Activated CD4-positive, alpha-beta T cell treated with anti-CD3 and anti-CD28 coated beads, Interleukin-2, amount 10 ng/mL, durations not matched to agents 24 days and 14 days (primary cell): ENCODE measurements at places on chromosomes 13 and 19. TPM values are rescaled to one million over a fixed set of nuclear protein-coding genes. Genes with fewer than 3 reads are reported as not detected.

DNA sequence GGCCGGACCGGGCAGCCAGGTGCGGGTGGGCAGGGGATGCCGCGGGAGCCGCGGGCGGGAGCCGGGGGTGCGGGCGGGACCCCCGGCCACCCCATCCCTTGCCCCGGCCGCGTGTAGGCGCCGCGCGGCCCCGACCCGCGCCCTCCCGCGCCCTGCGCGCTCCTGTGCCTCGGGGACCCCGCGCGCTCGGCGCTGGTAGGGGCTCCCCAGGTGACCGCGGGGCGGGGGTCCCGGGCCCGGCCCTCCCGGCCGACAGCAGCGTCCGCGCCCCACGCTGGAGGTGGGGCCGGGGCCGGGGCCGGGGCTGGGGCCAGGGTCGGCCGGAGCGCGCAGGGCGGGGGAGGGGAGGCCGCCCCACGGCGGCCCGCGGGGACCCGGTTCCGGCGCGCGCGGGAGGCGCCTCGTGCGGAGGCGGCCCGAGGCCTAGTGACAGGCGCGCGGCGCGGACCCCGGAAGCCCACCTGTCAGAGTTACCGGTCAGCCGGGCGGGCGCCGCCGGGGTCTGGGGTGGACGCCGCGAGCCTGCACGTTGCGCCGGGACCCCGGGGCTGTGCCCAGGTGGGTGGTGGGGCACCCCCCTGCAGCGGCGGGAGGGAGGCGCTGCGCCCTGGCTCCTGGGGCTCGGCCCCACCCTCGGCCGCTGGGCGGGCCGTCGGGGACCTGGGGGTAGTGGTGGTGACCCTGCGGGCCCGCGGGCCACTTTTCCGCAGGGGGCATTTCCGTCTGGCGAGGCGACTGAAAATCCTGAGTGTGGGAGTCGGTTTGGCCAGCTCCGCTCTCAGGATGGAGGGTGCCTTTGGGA lies 518 bp downstream of the TFDP1 start:
- H3K27me3 ChIP-seq: peaks cover 3% of the 10 kb centered on the region
- H3K4me1 ChIP-seq: peaks cover 30% of the 10 kb centered on the region
- peak; percentile 83 for DNase-seq

GRCh38 chr19:4439243-4439642 lies 18.4 kb downstream of the UBXN6 start:
- H3K27me3 ChIP-seq: no peaks in the 10 kb centered on the region
- no peak overlapping the region for H3K4me3 ChIP-seq
- H3K36me3 ChIP-seq: peaks cover 36% of the 10 kb centered on the region
- no peak overlapping the region for H3K27ac ChIP-seq
- peaks cover 4% of the 10 kb centered on the region for H3K4me1 ChIP-seq
- no peak for DNase-seq

- peak overlapping the region; percentile 88 for H3K4me3 ChIP-seq
- H3K27me3 ChIP-seq: no peaks in the 10 kb centered on the region
- H3K27ac ChIP-seq: peak overlapping the region; percentile 76
- peaks cover 29% of the 10 kb centered on the region for H3K4me1 ChIP-seq
Measured at GRCh38 chr19:58409010-58409790, 751 bp downstream of the ZNF584 start.

Gene ICAM5
- total RNA-seq: 3.0 and 3.8 TPM in 2 replicates

DNA sequence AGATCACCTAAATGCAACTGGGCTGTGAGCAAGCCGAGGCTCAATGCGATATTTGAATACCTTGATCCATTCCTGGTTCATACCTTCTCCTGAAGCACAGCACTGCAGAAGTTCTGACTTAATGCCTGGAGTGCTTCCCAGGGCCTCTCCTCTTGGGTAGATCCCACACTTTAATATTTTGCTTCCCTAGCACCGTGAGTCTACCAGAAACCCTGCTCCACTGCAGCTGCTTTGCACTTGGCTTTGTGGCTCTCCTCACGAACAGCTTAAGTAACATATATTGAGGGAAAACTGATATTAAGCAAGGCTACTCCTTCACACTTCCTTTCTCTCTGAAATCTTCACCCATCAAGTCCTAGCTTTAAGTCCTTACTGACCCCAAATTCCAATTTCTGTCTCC lies 51.6 kb upstream of the C13orf42 start:
- peaks cover 3% of the 10 kb centered on the region for H3K27me3 ChIP-seq
- H3K36me3 ChIP-seq: no peaks in the 10 kb centered on the region
- H3K4me3 ChIP-seq: no peak overlapping the region
- no peak for DNase-seq
- H3K27ac ChIP-seq: no peak overlapping the region

DNA sequence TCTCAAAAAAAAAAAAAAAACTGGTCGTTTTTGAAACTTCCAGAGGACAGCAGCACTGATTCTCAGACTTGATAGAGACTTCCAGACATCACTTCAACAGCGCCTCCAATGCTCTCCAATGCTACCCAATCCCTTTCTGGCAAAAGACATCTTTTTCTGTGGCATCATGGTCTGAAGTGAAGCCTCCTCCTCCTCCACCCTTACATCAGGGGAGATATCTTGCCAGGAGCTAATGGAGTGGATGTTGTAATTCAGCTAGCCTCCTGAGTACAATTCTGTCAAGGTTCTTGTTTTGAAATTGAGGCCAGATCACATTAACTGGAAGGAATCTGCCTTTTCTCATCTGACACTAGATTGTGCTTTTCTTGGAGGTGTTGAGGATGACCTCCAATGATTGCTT lies 24.2 kb downstream of the FXYD5 start:
- H3K27me3 ChIP-seq: no peaks in the 10 kb centered on the region
- H3K4me1 ChIP-seq: peaks cover 9% of the 10 kb centered on the region
- no peak overlapping the region for H3K4me3 ChIP-seq

DNA sequence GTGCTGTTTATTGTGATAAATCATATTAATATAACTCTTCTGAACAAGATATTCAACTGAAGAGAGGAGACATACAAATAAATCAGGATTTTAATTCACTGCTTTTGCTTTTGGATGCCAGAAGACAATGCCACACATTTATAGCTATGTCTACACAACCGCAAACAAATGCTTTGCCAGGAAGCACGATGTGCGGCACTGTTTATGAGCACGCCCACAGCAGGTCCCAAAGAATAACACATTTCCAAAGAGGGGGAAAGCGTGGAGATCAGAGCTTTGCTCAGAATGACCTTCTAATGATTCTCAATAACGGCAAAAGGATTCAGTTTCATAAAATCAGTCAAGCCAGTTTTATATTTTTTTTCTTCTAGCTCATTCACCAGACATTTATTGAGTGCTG lies 16.7 kb downstream of the FAM216B start:
- H3K4me1 ChIP-seq: no peaks in the 10 kb centered on the region
- no peak for DNase-seq
- H3K4me3 ChIP-seq: no peak overlapping the region
- no peaks in the 10 kb centered on the region for H3K36me3 ChIP-seq
- no peak overlapping the region for H3K27ac ChIP-seq
- H3K27me3 ChIP-seq: peaks cover 23% of the 10 kb centered on the region

GRCh38 chr13:111049791-111050538 lies 65.1 kb upstream of the ARHGEF7 start:
- DNase-seq: no peak
- H3K27ac ChIP-seq: no peak overlapping the region
- no peaks in the 10 kb centered on the region for H3K36me3 ChIP-seq
- H3K4me3 ChIP-seq: no peak overlapping the region
- H3K4me1 ChIP-seq: peaks cover 9% of the 10 kb centered on the region
- H3K27me3 ChIP-seq: peaks cover 15% of the 10 kb centered on the region

DNA sequence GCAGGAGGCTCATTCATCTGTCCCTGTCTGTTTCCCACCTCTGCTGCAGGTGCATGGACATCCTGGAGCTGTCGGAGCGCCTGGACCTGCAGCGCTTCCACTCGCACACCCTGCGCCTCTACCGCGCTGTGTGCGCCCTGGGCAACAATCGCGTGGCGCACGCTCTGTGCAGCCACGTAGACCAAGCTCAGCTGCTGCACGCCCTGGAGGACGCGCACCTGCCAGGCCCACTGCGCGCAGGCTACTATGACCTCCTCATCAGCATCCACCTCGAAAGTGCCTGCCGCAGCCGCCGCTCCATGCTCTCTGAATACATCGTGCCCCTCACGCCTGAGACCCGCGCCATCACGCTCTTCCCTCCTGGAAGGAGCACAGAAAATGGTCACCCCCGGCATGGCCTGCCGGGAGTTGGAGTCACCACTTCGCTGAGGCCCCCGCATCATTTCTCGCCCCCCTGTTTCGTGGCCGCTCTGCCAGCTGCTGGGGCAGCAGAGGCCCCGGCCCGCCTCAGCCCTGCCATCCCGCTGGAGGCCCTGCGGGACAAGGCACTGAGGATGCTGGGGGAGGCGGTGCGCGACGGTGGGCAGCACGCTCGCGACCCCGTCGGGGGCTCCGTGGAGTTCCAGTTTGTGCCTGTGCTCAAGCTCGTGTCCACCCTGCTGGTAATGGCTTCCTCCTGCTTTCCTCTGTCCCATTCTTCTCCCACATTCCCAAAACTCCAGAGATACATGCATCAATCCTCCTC lies 52.2 kb downstream of the RYR1 start:
- no peak overlapping the region for H3K27ac ChIP-seq
- H3K27me3 ChIP-seq: peaks cover 2% of the 10 kb centered on the region
- H3K4me1 ChIP-seq: no peaks in the 10 kb centered on the region
- no peak for DNase-seq

DNA sequence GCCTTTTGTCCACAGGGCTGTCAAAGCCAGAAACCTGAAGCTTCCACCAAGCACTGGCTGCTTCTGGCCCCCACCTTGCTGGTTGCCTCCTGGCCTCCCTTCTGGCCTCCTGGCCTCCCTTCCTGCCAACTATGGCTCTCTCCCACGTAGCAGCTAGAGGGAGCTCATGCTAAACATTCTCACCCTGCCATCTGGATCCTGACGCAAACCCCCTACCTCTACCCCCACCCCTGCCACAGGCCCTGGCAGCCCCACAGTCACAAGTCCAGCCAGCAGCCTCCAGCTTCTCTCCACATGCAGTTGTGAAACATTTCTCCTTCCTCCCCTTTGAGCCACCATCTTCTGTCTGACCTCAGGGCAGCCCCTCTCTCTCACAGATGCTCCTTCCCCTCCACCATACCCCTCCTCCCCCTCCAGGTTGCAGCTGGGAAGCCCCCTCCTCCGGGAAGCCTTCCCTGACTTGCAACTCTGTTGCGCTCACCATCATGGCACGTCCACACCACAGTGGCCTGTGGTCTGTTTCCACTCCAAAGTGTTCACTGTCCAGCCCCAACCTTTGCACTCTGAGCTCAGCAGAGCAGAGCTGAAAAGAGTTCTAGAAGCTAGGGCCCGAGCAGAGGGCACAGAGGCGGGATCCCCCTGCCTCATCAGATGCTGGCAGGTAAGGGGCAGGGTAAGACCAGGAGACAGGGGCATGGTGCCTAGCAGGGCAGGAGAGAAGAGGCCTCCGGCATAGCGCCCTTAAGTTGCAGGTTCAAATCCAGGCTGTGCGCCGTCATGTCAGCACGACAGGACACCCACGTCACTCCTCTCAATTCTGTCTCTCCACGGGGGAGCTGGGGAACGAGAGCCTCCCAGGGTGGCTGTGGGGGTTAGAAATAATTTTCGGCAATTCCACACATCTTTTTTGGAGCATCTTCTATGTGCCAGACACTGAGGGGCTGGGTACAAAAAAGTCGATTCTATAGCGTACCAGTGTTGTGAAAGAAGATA lies 7.3 kb downstream of the ADGRL1 start:
- peaks cover 6% of the 10 kb centered on the region for H3K27me3 ChIP-seq
- peaks cover 17% of the 10 kb centered on the region for H3K4me1 ChIP-seq
- no peaks in the 10 kb centered on the region for H3K36me3 ChIP-seq
- no peak overlapping the region for H3K4me3 ChIP-seq
- DNase-seq: no peak

Gene CD320
- 110 and 113 TPM in 2 replicates for total RNA-seq

Gene MCF2L
- total RNA-seq: 0.09 and 0.38 TPM in 2 replicates

Gene ZNF749
- total RNA-seq: 22.5 and 26.5 TPM in 2 replicates

GRCh38 chr13:33355201-33355895 lies 69.8 kb upstream of the STARD13 start:
- no peak for DNase-seq
- no peak overlapping the region for H3K27ac ChIP-seq
- no peak overlapping the region for H3K4me3 ChIP-seq
- peaks cover 38% of the 10 kb centered on the region for H3K27me3 ChIP-seq
- peaks cover 2% of the 10 kb centered on the region for H3K4me1 ChIP-seq

Gene CYP2S1
- total RNA-seq: 0.70 and 1.0 TPM in 2 replicates

- no peak overlapping the region for H3K4me3 ChIP-seq
- no peaks in the 10 kb centered on the region for H3K4me1 ChIP-seq
- H3K27ac ChIP-seq: no peak overlapping the region
- no peaks in the 10 kb centered on the region for H3K27me3 ChIP-seq
Measured at GRCh38 chr13:80979035-80979641, 638.2 kb upstream of the SPRY2 start.

DNA sequence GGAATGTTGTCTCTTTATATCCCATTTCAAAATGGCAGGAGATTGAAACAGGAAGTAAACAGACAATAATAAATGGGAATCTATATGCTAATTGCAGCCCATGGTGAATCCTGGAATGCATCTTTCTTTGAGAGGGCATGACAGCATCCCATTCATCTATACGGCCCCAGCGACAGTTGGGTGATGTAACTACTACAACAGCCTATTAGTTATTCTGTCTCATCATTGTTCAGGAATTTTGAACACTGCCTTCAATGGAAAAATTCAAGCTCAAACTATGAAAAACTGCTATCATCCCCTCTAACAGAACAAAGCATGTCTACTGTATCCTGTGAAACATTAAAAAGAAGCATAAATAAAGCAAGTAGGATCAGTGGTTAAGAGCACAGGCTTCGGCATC lies 262.1 kb downstream of the DCT start:
- H3K27me3 ChIP-seq: no peaks in the 10 kb centered on the region
- DNase-seq: no peak
- H3K36me3 ChIP-seq: no peaks in the 10 kb centered on the region
- no peaks in the 10 kb centered on the region for H3K4me1 ChIP-seq
- no peak overlapping the region for H3K27ac ChIP-seq

DNA sequence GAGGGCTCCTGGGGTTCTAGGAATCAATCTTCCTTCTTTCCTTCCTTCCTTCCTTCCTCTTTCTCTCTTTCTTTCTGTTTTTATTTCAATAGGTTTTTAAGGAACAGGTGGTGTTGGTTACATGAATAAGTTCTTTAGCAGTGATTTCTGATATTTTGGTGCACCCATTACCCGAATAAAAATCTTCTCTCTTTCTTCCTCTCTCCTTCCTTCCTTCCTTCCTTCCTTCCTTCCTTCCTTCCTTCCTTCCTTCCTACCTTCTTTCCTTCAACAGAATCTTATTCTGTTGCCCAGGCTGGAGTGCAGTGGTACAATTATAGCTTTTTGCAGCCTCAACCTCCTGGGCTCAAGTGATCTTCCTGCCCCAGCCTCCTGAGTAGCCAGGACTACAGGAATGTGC lies 16.0 kb upstream of the URI1 start:
- DNase-seq: no peak
- H3K27me3 ChIP-seq: peaks cover 4% of the 10 kb centered on the region
- no peaks in the 10 kb centered on the region for H3K36me3 ChIP-seq

Gene KLK4
- total RNA-seq: not detected in 2 replicates

Gene TEX101
- total RNA-seq: not detected in 2 replicates
